ENCODE measurements at places on chromosomes 3 and 15.

- DNase-seq = no peak
Measured at GRCh38 chr3:135618123-135618522, 347.4 kb upstream of the PPP2R3A start.

- DNase-seq = no peak
Measured at GRCh38 chr3:144097163-144097562, 125.5 kb downstream of the DIPK2A start.

- no peak for DNase-seq
Measured at GRCh38 chr3:190902292-190902691, 39.8 kb upstream of the GMNC start.

- DNase-seq = no peak
Measured at GRCh38 chr15:84594617-84595290, 6.1 kb upstream of the ZSCAN2 start.

DNA sequence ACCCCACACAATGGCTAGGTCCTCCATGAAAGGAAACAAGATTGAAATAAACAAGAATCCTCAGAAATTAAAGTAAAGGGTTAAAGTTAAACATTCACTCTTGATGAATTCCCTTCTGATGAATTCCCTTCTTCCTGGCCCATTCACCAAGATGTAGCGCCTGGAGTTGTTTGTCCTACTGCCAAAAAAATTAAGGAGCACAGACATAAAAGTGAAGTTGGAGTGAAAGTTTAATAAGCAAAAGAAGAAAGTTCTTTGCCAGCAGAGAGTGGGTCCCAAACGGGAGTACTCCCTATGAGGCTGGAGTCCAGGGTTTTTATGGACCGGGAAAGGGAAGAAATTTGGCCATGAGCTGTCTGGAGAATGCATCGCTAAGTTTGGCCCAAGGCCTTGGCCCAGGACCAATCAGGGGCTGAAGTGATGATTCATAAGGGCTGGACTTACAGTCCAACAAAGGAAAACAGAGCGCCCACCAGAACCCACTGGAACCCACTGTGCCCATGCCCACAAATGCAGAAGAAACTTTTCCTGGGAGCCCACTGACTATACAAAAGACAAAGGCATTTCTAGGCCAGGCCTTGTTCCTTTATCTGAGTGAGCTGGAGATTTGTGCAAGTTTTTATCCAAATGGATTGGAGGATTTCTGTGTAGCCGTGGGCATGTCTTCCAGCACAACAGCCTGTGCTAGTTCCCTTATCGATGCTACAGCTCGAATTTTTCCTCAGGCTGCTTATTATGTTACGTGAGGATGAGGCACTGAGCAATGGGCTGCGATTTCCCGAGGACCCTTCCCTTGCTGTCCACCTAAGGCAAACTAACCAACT lies 1561.6 kb downstream of the OTOL1 start:
- no peak for DNase-seq

DNA sequence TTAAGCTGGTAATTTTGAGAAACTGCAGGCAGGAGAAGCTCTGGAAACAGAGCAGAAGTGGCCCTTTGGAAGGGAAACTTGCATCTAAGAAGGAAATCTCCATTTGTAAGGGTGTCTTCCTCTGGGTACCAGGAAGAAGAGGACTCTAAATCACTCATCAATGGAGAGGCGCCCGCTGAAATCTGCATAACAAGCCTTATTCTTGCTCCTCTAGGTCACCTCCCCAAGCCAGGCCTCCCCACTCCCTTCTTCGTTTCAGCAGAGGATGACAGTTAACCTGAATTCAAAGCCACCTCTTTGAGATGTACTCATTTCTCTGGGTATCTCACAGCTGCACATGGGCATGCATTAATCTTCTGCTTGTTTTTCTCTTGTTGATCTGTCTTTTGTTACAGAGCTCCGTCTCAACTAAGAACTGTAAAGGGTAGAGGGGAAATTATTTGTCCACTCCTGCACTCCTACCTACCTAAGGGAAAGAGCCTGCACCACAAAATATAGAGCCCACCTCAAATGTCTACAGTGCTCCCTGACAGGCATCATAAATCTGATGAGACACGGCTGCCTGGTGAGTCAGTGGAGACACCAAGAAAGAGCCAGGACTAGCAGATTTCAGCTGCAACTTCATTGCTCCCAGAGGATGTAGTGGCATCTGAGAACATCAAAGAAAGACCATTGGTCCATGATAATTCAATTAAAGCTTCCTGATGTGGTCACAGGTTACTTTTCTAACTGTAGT lies 51.5 kb downstream of the GABRB3 start:
- DNase-seq = no peak

GRCh38 chr15:94638183-94638582 lies 406.8 kb downstream of the MCTP2 start:
- no peak for DNase-seq

GRCh38 chr3:126617571-126617970 lies 37.4 kb downstream of the TXNRD3 start:
- no peak for DNase-seq

GRCh38 chr3:43773273-43774094 lies 82.7 kb downstream of the ABHD5 start:
- no peak for DNase-seq

DNA sequence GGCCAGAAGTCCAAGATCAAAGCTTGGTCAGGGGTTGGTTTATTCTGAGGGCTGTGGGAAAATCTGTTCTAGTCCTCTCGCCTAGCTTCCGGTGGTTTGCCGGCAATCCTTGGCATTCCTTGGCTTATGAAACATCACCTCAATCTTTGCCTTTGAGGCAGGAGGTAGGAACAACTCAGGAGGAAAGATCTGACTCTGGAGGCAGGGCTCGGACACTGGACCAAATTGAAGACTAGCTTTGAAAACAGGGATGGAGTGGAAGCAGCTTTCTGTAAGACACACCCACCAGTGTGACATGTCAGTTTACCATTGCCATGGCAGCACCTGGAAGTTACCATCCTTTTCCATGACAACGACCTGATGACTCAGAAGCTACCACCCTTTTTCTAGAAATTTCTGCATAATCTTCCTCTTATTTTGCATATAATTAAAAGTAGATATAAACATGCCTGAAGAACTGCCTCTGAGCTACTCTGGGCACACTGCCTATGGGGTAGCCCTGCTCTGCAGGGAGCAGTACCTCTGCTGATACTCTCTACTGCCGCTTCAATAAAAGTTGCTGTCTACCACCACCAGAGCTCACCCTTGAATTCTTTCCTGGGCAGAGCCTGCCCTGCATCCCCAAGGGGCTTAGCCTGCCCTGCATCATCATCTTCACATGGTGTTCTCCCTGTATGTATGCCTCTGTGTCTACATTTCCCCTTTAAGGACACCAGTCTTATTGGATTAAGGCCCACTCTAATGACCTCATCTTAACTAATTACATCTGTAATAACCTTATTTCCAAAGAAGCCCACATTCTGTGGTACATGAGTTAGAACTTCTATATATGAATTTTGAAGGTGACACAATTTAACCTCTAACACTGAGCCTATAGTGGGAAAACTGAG lies 38.3 kb upstream of the TM4SF4 start:
- no peak for DNase-seq

DNA sequence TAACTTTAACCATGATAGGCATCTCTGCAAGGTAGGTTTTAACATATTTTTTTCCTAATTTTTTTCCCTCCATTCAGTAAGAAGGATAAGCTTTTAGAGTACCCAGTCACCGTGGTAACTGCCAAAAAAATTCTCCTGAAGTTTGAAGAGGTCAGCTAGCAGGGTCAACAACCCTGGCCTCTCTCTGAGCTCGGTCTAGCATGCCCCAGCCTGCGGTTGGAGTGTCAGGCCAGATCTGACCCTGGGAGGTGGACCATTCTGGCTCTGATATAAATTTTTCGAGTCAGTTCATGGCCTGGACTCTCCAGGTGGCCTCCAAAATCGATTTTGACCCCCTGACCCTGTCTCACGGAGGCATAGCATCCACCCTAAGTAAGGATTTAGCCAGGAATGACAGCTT lies 29.7 kb downstream of the SOX2 start:
- no peak for DNase-seq
